ENCODE measurements at places on chromosomes 6 and 20.

GRCh38 chr6:38753707-38754106, 38.6 kb downstream of the DNAH8 start:
- DNase-seq, result no peak

DNA sequence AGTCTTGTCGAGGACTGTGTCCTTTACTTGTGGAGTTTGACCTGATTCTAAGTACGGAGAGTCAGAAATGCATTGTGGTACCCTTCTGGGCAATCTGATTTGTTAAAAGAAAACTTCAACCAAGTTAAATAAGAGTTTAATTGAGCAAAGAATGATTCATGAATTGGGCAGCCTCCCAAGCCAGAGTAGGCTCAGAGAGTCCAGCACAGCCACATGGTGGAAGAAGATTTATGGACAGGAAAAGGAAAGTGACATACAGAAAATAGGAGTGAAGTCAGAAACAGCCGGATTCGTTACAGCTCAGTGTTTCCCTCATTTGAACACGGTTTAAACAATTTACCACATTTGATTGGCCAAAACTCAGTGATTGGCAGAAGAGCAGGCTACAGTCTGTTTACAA, 329.2 kb downstream of the DHX35 start:
- no peak for DNase-seq

DNA sequence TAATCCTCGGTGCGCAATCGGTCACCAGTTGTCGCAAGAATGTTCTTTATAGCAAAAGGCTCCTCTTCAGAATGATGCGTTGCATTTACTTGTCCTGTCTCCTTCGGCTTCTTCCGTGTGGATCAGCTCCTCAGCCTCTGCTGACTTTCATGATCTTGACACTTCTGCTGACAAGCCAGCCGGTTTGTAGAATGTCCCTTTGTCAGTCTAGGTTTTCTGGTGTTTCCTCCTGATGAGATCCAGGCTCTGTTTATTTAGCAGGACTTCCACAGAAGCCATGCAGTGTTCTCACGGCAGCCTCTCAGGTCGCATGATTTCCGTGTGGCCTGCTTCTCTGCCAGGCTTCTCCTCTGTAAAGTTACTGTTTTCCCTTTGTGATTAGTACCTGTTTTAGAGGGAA, 66.9 kb downstream of the STX11 start:
- DNase-seq, result no peak

DNA sequence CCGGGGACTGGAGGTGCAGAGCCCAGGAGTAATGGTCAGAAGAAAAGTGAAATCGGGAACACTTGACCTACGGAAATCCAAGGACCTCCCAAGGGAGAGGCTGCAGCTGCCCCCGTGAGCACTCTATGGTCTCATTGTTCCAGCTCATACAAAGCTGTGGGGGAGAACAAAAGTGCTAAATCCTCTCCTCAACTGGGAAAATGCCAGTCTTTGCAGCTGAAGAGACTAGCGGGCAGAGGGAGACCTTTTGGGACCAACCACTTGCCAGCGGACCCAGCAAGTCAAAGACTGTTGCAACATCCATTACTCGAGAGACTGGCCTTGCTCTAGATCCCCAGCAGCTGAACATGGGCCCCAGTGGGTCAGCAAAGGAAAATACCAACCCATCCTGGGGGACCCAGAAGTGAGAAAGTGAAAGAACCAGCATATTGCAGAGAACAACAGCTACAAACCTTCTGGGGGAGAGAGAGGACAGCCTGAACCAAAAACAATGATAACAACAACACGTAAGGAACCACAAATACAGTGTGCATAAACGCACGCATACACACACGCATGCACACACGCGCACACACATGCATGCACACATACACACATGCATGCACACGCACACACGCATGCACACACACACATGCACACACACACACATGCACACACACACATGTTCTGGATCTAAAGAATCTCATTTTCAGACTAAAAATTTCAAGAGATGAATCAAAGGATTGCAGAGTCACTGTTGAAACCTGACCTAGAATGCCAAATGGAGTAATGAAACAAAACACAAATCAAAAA, 24.7 kb upstream of the ELMO2 start:
- DNase-seq, result no peak

DNA sequence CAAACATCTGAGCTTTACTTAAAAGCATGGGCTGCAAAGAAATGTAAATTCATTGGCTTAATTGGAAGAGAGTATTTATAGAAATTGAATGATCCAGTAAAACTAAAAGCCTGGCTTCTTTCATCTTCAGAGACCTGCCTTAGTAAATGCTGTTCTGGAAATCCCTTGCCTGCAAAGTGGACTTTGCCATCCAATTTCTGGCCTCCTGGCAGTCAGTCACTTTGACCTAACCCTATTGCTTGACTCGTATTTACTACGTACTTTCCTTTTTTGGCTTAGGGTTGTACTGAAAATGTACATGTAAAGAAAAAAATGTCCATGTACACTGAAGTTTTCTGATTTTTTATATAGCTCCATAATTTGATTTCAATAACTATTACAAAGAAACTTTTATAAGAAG, 47.1 kb downstream of the E2F3 start:
- DNase-seq, result no peak

DNA sequence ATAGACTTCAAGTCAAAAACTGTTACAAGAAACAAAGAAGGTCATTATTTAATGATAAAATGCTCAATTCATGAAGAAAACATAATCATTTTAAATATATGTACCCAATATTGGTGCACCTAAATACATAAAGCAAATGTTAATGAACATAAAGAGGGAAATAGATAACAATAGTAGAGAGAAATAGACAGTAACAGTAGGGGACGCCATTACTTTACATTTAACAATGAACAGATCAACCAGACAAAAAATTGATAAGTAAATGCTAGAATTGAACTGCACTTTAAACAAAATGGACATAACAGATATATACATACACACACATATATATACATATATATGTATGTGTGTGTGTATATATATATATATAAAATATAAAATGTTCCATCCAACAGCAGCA, 37.4 kb downstream of the IL22RA2 start:
- DNase-seq, result no peak

- no peak for DNase-seq
Observed at GRCh38 chr6:14273191-14273590, 155.6 kb downstream of the CD83 start.
